Activated T-cell treated with anti-CD3 and anti-CD28 coated beads for 24 hours (primary cell): ENCODE measurements at places on chromosomes 11 and 22.

- no peak for DNase-seq
These were observed 68.7 kb downstream of the PRR5L start for GRCh38 chr11:36364551-36365325.

GRCh38 chr11:2085251-2086066 is 53.7 kb downstream of the IGF2 start:
- no peak for DNase-seq

DNA sequence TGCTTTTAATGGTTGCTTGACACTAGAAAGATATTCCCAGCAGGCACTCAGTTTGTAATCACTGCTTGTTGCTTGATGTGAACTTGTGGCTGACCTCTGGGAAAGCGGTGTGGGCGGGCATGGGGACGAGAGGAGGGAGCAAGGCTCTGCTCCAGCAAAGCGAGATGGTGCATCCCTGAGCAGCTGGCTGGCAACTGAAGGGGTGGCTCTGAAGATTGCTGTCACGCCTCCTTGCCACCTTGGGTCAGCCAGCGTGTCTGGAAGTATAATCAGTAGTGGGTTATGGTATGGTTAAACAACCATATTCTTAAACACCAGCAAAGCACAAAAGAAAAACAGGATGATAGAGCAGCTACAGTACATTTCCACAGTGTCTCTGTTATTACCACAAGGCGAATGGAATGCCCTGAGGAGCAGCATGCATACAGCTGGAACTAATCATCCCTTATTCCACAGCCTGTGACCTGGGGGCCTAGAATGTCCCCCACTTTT is 124.5 kb downstream of the TRIM44 start:
- no peak for DNase-seq

DNA sequence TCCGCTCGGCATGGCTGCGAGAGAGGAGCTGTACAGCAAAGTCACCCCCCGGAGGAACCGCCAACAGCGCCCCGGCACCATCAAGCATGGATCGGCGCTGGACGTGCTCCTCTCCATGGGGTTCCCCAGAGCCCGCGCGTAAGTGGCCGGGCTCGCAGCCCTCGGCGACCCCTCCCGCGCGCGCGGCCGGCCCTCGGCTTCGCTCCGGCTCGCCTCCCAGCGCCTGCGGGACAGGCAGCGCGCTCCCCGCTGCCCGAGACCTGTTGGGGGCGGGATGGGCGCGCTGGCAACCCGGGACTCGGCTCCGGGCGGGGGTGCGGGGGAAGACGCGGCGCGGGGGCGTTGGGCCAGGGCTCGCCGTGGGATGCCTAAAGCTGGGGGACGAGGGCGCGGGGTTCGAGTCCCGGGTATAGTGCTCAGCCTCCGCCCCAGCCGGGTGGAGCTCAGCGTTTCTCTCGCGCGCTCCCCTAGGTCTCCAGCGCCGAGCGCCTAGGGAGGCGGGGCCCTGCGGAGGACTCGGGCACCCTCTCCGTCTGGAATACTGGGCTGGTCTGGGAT is 630 bp downstream of the UBASH3B start:
- DNase-seq: peak; percentile 38

GRCh38 chr11:103170865-103171264 is 61.6 kb downstream of the DYNC2H1 start:
- no peak for DNase-seq

DNA sequence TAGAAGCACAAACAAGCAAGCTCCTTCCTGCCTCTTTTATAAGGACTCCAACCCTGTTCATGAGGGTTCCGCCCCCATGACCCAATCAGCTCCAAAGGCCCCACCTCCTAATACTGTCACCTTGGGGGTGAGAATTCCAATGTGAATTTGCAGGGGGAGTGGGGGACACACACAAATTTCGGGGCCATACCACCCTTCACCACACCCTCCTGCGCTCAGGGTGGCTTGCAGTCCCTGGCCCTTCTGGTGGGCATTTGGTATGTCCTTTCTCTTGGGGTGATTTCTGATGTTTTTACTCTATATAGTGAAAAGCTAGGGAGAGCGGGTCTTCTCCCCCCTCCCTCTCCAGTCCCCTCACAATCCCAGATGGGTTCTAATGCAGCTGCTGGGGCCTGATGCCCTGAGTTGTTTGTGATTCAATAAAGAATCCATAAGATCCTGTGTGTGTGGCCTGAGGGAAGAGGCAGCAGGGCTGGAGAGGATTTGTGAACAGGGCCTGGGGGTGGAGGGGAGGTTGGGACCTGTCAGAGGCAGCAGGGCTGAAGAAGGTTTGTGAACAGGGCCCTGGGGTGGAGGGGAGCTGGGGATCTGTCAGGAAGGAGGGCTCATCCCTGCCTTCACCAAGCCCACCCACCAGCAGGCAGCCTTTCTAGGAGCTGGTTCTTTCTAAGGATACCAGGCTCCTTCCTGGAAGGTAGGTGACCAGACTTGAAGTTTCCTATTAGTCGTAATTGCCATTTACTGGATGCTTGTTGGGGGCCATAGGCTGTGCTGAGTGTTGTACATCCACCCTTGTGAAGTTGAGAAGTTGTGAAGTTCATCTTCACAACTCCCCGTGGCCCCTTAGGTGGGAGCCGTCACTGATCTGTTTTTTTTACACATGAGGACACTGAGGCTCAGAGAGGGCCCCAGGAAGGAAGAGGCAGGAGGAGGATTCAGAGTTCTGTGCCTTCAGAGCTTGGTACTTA is 7.9 kb downstream of the SLC35C1 start:
- no peak for DNase-seq

GRCh38 chr22:38075961-38076360 is 8.0 kb downstream of the SLC16A8 start:
- no peak for DNase-seq

- no peak for DNase-seq
These were observed 34.6 kb downstream of the DKK3 start for GRCh38 chr11:11973866-11974265.

- peak; percentile 90 for DNase-seq
These were observed at the start of gene API5 for GRCh38 chr11:43311791-43312607. Gene API5, plus strand, starts transcription at chr11:43311996. Its CDS starts 132 bp downstream, at chr11:43312128.

DNA sequence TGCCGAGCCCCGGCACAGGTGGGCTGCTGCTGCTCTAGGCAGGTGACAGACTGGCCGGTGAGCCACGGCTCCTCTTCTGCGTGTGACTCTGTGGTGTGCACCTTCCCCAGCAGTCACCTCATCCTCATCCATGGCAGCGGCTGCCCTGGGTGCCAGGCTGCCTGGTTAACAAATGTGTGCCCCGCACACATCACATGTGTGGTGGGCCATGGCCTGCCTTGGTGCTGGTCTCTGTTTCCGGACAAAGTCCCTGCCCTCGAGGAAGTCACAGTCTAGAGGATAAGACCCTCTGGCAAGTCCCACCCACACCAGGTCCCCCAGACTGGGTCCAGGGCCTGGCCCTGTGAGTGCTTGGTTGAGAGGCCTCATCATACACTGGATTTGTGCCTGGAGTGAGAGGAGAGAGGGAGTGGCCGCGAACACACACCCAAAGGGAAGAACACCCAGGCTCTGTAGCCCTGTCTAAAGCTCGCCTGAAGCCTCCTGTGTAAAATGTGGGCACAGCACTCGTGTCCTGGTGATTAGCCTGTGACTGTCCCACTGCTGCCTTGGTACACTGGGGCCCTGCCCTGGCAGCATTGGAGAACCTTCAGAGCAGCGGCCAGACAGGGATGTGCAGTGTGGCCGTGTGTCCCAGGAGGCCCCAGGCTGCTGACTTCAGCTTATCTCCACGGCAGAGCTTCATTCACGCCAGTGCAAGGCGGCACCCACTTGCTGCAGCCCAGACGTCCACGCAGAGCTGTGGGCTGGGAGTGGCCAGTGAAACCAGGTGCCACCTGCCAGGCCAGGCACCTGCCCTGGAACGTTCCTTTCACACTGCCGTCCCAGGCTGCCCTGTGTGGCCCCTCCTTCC is 269.9 kb downstream of the TBC1D22A start:
- DNase-seq: no peak

GRCh38 chr22:39739338-39740027 is 154.1 kb downstream of the ENTHD1 start:
- DNase-seq: no peak

GRCh38 chr11:67644042-67644441 is 4.5 kb upstream of the TBX10 start:
- no peak for DNase-seq

- DNase-seq: no peak
These were observed 19.3 kb upstream of the ARAP1 start for GRCh38 chr11:72771507-72771906.

DNA sequence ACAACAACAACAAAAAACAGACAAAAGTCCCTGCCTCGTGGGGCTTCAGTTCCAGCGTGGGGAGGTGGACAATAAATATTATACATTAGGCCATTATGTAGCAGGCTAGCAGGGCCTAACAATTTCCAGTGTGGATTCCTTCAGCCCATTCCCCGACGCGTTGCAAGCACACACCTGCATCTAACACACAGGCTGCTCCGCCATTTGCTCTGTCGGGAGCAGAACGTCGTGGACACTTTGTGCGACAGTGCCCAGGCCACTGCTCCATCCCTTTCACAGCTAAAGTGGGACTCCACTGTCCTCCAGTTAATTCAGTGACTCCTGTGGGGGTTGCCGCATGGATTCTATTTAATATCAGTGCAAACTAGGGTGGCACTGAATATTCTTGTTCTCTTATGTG is 10.9 kb upstream of the FGF3 start:
- no peak for DNase-seq

DNA sequence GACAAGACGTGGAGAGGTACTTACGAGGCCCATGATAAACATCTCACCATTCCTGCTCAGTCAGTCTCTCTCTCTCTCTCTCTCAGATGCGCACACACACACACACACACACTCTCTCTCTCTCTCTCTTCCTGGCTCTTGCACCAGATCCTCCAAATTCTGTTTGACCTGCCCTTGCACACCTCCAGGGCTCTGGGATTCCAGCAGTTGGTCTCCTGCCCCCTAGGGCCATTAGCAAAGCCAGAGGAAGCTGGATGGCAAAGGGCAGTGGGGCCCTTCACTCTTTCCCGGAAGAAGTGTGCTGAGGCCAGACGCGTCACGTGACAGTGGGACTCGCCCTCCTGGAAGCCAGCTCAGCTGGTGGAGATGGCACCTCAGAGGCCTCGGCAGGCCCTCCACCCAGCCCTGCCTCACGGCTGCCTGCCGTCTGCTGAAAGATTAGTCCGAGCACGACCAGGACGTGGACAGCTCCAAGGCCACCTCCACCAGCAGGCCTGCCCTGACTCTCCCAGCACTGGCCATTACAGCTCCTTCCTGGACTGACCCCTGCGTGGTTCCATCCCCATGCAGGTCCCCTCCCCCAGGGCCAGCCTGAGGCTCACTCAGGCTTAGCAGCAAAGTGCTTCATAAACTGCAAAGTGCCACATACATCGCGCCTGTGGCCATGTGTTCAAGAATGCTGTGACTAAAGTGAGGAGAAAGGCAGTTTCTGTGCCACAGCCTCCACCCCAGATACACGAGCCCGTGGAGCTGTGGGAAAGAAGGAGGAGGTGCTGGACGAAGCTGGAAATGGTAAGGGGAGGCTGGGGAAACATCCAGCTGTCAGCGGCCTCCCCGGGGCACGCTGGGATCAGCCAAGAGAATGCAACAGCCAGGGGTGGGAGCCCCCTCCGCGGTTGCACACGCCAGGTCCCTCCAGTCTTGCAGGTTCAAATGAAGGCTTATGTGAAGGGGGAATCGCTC is 3.7 kb downstream of the PDGFB start:
- no peak for DNase-seq
